ENCODE measurements at places on chromosomes 13 and 19. TPM values are rescaled to one million over a fixed set of nuclear protein-coding genes. Genes with fewer than 3 reads are reported as not detected.

Gene ZNF493
- 15.7 TPM for total RNA-seq

Gene SIAH3
- total RNA-seq = 0.06 TPM

Gene ZNF549
- total RNA-seq = 6.3 TPM

Gene MEDAG
- total RNA-seq = 11.0 TPM

Gene IZUMO1
- not detected for total RNA-seq

Gene ZNF682
- total RNA-seq = 5.9 TPM

Gene UGGT2
- total RNA-seq = 16.6 TPM

Gene IZUMO4
- 5.3 TPM for total RNA-seq

Gene ZNF253
- 9.4 TPM for total RNA-seq

Gene NPHS1
- total RNA-seq = 0.09 TPM

Gene ZNF418
- 15.5 TPM for total RNA-seq

Gene JUNB
- 170 TPM for total RNA-seq

Gene ZNF557
- total RNA-seq = 9.8 TPM

Gene PSG11
- not detected for total RNA-seq

Gene LILRB5
- total RNA-seq = 12.2 TPM

Gene SOX1
- not detected for total RNA-seq

Gene PLIN3
- 125 TPM for total RNA-seq

Gene ATP13A1
- total RNA-seq = 58.1 TPM
